Hematopoietic multipotent progenitor cell treated with erythropoietin and hydrocortisone succinate and interleukin-3 and kit ligand, for 4 days (in vitro differentiated cells): ENCODE measurements at places on chromosomes 12 and 14.

GRCh38 chr12:47282206-47282605, 202.4 kb upstream of the AMIGO2 start:
- no peak for DNase-seq

DNA sequence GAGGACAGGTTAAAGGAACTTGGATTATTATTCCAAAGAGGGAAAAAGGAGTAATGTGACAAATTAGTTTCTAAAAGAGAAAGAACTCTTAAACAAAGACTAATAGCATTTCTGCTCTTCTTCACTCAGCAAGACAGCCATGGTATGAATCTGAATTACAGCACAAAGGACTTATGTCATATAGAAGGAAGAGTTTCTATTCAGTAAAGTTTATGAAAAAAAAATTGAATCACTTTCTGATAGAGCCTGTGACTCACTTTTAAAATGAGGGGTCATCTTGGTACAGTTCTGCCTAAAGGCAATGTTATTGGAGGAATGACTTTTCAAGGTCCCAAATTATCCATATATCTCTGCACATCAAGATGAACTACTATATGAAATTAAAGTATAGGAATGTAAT, 101.7 kb downstream of the DUSP6 start:
- no peak for DNase-seq

GRCh38 chr14:33897878-33898535, 52.9 kb downstream of the EGLN3 start:
- no peak for DNase-seq

DNA sequence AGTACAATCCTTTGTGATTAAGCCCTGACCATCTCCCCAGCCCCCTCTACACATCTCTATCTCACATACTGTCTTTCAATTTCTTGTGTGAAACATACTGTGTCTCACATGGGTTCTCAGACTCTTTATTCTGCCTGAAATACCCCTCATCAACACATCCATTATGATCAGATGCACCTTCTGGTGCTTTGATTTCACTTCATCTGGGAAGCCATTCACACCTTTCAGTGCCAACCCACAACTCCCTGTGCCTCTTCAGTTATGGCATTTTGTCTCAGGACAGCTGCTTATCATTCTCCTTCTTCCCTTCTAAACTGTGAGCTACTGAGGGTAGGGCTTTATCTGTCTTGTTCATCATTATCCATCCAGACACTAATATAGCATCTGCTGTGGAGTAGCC, 58.8 kb downstream of the CKB start:
- DNase-seq = peak; percentile 15

- DNase-seq = no peak
Measured at GRCh38 chr12:19764408-19764807, 325.1 kb downstream of the AEBP2 start.

GRCh38 chr14:93054006-93054405, 61.7 kb downstream of the ITPK1 start:
- no peak for DNase-seq

DNA sequence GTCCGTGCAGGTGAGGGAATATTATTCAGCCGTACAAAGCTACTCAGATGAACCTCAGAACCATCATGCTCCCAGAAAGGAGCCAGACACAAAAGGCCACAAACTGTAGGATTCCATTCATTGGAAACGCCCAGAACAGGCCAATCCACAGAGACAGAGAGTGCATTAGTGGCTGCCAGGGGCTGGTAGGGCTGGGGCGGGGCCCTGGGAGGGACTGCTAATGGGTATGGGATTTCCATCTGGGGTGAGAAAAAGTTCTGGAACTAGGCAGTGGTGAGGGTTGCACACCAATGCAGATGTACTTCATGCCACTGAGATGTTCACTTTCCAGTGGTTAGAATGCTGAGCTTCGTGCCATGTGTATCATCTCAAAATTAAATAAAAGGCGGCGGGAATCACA, 101.1 kb downstream of the RFLNA start:
- no peak for DNase-seq

GRCh38 chr14:74080820-74081460, 3.3 kb downstream of the ALDH6A1 start:
- DNase-seq = no peak

DNA sequence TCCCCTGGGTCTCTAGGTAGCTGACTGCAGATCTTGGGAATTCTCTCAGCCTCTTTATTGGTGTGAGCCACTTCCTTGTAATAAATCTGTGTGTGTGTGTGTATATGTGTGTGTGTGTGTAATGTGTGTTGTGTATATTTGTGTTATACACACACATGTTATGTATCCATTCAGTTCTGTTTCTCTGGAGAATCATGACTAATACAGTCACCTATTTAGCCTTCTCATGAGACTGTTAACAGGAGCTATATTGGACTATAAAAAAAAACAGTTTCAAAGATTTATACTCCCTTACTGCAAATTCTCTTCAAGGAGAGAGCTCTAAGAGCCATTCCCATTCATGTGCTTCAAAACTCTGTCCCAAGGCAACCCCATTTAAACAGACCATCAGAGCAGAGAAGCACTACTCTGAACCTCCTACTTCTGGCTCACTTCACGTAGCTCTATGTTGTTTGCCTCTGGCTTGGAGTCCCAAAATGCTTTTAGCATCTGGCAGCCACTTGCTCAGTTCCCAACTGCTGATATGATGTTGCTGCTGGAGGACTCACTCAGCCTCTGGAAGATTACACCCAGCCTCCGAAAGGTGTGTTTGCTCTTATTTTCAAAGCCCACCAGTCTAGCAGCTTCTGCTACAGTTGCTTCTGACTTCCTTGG, 48.7 kb upstream of the KITLG start:
- no peak for DNase-seq

DNA sequence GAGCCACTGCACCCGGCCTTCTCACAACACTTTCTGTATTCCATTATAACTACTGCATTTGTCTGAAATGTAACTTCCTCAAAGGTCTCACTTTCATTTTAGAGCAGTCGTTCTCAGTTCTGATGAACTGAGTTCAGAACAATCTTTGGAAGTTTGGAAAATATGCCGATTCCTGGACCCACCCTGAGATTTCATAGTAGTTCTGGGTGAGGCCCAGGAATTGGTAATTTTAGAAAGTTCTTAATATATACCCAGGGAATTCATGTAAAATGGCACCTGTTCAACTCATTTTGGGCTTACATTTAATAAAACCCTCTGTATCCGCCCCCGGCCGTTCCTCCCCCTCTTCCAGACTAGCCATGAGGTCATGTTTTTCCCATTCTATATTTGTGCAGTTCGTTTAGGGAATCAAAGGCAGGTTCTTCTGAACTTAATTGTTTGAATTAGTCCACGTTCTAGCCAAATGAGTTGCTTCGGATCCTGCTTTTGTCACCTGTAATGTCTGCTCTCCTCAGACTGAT, 5.9 kb downstream of the GSG1 start:
- peak; percentile 39 for DNase-seq

GRCh38 chr12:92022093-92022492, 123.6 kb downstream of the BTG1 start:
- no peak for DNase-seq

DNA sequence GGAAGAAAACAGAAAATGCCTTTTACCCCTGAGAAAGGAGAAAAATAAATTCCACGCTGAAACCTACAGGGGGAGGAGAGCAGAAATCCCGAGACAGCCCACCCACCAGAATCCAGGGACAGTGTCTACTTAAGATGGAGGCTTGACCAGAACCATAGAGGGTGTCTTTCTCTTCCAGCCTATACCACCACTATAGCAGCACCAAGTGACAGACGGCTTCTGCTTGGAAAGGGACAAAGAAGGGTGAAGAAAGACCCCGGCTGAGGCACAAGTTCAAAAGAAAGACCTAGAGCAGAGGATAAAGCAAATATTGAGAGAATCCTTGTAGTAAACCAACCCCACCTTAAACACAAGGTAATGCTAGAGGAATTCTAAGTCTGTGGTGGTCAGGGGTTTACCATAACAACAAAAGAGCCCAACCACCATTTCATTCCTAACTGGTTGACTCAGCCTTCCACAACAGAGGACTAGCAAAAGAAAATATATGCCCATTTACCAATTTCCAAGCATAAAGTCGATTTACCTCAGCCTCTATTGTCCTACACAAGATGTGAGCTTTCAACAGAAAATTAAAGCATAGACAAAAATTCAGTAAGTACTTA, 105.3 kb upstream of the FOXG1 start:
- no peak for DNase-seq

- no peak for DNase-seq
Measured at GRCh38 chr12:52242442-52243258, 9.6 kb downstream of the KRT7 start.

DNA sequence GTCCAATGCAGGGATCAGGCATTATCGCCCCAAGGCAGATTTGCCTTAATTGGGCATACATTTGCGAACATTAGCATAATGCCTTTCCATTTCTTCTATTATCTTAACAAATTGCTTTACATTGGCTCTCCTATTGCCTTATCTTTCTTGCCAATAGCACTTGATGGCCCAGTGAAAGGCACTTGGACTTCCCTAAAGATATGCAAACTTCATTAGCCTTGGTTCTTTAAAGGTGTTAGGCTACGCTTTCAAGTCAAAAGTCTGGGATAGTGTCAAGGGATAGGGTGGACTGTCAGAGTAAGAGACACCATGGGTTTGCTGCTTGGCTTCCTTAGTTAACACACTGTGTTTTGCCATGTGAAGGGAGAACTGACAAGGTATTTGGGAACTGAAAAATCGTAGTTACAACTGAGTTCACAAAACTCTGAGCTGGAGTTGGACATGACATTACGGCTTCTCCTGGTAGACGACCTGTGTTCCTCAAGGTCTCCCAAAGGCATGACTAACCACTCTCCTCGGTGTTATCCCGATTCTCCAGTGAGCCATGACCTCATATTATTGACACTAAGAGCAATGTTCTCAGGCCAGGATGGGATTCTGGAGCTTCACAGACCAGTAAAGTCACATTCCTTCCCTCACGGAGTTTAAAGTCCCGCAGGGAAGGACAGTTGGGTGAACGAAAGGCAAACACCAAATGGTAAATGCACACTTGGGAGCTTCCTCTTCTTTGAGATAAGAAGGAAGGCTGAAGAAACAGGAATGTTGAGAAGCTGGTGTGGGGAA, 65.2 kb downstream of the TBC1D30 start:
- no peak for DNase-seq

DNA sequence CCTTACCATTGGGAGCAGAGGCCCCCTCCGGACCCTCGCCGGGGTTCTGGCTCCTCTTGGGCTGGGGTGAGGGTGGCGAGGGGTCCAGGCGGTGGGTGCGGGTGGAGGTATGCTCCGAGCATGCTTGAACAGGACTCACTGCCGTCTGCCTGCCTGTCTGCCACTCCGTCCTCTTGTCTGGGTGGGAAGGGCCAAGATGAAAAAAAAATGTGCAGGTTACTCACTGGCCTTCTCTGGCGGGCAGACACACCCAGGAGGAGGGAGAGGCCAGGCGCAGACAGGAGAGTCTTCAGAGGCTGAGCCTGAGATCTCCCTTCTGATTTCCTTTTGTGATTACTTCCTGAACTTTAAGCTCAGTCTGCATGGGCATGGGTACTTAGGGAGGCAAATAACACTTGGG, 76.1 kb downstream of the STON2 start:
- DNase-seq = peak; percentile 54

DNA sequence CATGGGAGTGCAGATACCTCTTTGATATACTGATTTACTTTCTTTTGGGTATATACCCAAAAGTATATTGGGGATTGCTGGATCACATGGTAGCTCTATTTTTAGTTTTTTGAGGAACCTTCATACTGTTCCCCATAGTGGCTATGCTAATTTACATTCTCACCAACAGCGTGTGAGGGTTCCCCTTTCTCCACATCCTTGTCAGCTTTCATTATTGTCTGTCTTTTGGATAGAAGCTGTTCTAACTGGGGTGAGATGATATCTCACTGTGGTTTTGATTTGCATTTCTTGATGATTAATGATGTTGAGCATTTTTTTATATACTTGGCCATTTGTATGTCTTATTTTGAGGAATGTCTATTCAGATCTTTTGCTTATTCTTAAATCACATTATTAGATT, 44.1 kb upstream of the JDP2 start:
- DNase-seq = peak; percentile 57

DNA sequence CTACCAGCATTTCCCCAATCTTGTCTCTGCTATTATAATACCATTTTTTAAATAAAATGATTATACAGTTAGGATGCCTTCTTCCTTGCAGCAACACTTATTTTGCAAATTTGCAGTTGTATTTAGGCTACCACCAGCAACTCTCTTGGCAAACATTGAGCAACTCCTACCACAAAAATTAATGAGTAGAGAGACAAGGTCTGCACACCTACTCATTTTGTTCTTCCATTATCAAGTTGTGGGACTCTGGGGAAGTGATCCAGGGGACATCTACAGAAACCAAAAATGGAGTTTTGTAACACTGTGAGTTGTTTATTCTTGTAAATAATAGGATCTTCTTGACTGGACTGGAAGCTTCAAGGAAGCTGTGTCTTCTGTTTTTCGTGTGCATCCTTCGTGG, 38.6 kb downstream of the DGLUCY start:
- DNase-seq = no peak

- DNase-seq = no peak
Measured at GRCh38 chr14:23006188-23006534, 3.8 kb downstream of the C14orf93 start.

DNA sequence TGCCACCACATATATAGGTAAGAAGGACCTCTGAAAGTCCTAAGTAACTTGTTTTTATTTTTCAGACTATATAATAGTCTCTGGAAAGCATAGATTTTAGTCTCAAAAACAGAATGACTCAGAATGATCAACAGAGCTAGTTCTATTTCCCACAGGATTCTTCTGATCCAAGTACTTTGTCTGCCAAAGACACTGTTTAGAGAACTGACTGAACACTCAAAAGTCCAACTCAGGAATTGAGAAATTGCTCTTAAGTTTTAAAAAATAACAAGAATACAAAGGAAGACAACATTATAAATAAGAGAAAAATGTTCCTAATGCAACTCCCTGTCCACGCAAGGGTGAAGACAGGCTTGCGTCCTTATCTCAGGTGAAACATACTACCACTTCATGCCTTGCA, 29.0 kb downstream of the LGMN start:
- no peak for DNase-seq

- DNase-seq = no peak
Measured at GRCh38 chr12:1913377-1914113, 4.9 kb downstream of the CACNA2D4 start.
